ENCODE measurements at places on chromosomes 5 and 9.

- no peak for DNase-seq
These were observed 25.9 kb downstream of the CCDC171 start for GRCh38 chr9:15578714-15579113.

DNA sequence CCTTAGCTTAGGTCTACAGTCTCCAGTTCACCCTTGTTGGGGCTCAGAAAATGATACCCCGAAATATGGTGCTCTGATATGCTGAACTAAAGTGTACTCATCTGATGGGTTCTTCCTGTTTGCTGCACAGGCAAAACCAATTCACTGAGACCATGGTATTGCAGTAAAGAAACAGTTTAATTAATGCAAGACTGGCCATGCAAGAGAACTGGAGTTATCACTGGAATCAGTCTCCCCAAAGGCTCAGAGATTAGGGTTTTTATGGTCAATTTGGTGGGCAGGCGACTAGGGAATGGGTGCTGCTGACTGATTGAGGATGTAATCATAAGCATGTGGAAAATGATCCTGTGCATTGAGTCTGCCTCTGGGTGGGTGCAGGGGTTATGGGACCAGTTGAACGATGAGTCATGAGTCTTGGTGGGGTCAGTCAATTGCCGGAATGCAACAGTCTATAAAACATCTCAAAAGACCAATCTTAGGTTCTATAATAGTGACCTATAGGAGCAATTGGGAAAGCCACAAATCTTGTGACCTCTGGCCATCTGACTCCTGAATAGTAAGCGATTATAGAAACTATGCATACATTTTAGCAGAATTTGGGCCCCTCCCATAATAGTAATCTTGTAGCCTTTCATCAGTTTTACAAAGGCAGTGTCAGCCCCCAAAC is 113.0 kb upstream of the ANKRD55 start:
- no peak for DNase-seq

- DNase-seq: no peak
These were observed 720.8 kb upstream of the ADAMTS16 start for GRCh38 chr5:4419281-4419680.

DNA sequence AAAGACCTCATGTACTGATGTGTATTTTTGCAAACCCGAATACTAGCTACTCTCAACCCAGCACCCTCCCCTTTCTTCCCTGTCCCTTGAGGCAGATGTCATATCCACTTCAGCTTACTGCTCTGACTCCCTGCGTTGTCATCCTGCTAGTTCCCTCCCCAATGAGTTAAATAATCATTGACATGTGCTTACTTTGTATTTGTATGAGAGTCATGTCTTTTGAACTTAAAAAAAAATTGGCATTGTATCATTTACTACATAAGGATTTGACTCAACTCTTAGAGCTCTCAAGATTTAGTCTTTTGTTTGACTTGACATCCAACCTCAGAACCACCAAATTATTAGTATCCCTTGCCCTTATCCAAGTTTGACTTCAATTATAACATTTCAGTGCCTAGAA is 219.7 kb upstream of the TUT7 start:
- DNase-seq: no peak

GRCh38 chr5:80034962-80035821 is at the start of gene THBS4:
Gene THBS4, plus strand, starts transcription at chr5:80035348. Its CDS starts 190 bp downstream, at chr5:80035538.
- no peak for DNase-seq

DNA sequence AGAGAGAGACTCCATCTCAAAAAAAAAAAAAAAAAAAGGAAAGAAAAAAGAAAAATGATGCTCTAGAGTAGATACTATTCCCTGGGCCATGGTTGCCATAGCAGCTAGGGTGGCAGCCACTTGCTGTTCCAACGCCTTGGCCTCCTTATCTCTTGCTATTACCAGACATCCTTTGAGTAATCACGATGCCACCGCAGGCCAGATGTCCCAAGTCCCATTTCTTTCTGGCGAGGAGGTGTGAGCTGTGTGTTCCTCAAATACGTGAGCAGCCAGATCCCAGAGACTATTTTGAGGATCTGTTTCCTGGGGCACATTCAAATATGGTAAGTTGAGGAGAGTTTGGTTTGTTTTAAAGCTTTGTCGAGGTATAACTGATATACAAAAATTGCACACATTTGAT is 23.4 kb upstream of the GFPT2 start:
- DNase-seq: no peak

DNA sequence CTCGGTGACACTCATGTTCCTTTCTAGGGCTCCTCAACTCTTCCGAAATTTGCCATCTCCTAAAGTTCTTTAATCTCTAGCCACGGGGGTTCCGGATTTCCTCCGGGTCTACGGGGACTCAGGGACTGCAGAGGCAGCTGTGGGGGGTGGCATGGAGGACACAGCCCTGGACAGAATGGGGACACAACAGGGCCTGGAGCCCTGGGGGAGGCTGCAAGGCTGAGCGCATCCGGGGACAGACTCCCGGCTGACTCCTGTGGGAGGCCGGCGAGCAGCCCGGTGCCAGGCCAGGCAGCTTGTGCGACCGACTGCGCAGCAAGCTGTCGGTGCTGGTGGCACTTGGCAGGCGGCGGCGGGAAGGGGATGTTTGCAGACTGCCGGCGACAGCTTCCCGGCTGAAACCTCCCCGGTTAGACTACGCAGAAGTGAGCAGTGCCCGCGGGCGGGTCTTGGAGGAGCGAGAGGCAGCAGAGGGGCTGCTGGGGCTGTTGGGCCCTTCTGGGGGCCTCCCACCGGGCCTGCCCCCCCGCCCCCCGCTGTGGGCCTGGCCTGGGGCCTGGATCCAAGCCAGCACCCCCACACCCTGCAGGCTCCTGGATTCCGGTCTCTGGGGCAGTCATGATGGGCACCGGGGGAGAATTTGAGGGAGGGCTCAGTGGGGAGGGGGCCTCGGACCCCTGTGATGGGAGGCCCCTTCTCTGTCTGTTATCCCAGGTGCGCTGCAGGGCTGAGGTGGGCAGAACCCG is 28.7 kb upstream of the UBAC1 start:
- no peak for DNase-seq

- DNase-seq: no peak
These were observed 146.3 kb downstream of the PCSK5 start for GRCh38 chr9:76036762-76037161.

DNA sequence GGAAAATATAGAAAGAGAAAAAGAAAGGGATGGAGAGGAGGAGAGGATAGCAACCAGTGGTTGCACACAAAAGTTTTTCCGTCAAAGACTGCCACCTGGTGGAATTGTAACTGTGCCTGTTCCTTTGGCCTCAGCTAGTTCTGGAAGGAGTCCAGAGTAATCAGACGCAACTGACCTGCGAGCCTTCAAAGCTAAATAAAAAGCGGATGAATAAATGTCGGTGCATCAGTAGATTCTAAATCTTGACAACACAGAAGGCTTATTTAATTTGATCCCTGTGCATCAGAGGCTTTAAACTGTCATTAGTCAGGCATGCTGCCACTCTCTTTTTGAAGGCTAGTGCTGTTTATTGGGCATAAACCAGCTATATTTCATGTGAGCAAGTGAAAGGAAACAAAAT is 132.9 kb upstream of the ACO1 start:
- no peak for DNase-seq

DNA sequence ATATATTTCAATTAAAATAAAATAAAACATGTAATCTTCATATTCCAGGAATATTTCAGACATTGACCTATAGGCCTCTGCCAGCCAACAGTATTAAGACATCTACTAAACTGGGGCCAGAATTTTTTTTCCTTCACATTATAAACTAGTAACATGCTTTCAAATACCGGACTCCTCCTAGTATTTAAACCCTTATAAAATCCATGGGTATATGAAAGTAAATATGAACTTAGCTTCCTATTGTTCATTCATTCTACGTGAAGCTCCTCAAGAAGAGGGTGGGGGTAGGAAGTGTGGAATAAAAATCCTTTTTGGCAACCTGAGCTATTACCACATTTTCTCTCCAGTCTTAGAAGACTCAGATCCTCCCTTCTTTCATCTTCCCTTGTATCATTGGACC is 16.4 kb downstream of the SEMA5A start:
- DNase-seq: no peak

DNA sequence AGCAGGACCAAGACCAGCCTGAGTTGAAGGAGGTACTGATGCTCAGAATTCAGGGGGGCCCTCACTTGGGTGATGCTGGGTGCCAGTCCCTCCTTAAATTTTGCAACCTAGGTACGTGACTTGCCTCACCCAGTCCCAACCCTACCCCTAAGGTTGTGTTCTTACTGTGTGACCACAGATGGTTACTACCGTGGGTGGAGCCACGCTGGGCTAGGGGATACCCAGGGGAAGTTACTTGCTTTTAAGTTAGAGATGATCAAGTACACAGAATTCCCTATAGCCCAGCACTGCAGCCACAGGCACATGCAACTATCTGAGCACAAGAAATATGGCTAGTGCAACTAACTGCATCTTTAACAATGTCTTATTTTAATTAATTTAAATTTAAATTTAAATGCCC is 32.9 kb downstream of the NXNL2 start:
- DNase-seq: no peak

- no peak for DNase-seq
These were observed 3.7 kb upstream of the CEL start for GRCh38 chr9:133058071-133058470.

- no peak for DNase-seq
These were observed 13.6 kb upstream of the AFAP1L1 start for GRCh38 chr5:149257889-149258705.

DNA sequence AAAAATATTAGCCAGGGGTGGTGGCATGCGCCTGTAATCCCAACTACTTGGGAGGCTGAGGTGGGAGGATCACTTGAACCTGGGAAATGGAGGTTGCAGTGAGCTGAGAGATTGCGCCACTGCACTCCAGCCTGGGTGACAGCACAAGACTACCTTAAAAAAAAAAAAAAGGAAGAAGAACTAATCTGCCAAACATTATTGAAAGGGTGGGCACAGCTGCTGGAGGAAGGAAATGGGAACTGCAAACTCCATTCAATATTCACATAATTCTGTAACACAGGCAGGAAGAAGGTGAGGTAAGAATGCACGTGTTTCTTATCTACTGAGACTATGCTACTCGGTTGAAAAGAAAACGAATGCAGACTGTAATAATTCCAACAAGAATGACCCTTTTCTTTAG is 121.1 kb upstream of the GNA14 start:
- DNase-seq: no peak

GRCh38 chr9:129270903-129271431 is 92.9 kb upstream of the IER5L start:
- DNase-seq: no peak

- no peak for DNase-seq
These were observed 12.1 kb upstream of the ISOC1 start for GRCh38 chr5:129082225-129083136.

DNA sequence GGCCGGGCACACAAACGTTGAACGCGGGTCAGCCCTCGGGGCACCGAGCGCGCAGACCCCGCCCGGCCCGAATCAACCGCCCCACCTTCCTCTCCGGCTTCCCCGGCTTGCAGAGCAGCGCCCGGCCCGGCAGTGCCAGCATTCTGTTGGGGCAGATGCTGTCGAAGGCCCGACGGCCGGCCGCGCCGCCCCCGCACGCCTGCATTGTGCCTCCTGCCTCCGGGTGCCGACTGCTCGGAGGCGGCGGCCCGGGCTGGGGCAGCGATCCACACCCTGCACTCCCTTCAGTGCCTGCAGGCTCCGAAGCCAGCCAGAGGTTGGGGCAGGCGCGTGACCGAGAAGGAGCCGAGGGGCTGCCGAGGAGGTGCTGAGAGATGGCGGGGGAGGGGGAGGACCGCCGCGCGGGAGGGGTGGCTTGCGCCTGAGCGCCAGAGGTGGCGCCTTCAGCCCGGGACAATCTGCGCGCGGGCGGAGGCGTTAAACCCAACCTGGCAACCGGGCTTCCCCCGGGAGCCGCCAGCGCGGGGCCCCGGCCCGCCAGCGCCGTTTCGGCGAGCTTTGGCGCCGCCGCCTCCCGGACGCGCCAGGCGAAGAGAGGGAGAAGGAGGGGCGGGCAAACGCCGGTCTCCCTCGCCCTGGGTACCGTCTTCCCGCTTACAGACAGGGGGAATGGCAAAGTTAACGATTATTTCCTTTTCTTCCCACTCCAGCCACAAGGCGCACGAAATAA is at the start of gene MCIDAS:
MCIDAS (minus strand) TSS at position 382 of the 730 bp plus-strand sequence; CDS start at position 205, 177 bp downstream.
- DNase-seq: no peak

- no peak for DNase-seq
These were observed 102.2 kb upstream of the SPATA31D4 start for GRCh38 chr9:81825846-81826516.

DNA sequence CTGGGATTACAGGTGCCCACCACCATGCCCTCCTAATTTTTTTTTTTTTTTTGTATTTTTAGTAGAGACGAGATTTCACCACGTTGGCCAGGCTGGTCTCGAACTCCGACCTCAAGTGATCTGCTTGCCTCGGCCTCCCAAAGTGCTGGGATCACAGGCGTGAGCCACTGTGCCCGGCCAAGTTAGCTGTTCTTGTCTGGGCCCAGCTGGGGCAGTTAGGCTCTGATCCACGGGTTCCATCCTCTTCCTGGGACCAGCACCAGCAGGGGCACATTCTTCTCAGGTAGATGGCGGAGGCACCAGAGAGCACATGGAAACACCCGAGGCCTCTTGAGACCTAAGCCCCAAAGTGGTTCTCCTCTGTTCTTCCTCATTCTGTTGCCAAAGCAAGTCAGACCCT is 281.6 kb downstream of the PBX3 start:
- DNase-seq: no peak

- DNase-seq: no peak
These were observed 10.7 kb downstream of the CAMK2A start for GRCh38 chr5:150278916-150279315.

DNA sequence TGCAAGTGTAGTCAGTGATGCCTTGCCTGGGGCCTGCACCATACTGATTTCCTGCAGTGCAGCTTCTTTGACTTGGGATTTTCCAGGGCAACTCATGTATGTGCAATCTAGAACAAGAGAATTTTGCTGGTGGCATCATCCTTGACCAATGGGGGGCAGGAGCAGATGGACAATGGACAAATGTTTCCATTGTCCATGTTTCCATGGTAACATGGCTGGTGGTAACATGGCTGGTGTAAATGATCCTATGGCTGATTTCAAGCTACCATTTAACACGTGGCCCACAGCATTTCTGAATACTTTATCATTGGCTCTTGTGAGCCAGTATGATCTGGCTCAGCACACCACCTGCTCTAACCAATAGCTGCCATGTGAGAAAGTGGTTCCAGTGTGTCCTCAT is 130.1 kb upstream of the OSMR start:
- no peak for DNase-seq

DNA sequence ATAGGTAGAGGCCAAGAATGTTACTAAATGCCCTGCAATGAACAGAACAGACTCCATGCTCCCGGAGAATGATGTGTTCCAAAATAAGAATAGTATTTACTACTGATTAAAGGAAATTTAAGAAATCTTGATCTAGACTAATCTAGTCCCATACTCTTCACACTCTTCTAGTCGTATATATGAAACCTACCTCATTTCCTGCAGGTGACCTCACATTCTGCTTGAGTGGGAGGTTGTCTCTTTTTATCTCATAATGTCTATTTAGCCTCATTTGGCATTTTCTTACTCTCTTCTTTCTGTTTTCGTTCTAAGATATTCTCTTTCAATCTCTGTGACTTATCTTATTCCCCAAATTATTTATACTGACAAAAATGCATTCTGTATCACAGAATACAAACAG is 9.2 kb upstream of the SHOC1 start:
- no peak for DNase-seq
